ENCODE measurements at places on chromosomes 7 and 10.

DNA sequence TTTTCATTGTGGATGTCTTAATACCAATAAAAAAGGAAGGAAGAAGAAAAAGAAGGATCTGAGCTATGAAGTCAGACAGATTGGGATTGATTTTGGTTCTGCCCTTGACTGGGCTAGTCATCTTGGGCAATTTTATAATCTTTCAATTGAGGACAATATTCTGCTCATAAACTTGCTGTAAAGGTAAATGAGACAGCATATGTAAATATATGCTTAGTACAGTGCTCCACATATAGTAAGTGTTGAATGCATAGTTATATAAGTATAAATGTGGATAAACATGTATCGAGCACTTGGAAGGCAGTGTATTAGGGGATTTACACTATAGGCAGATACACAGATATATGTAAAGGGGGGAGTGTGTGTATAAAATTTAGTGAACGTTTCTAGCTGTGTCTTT, 85.1 kb downstream of the ST7 start:
- DNase-seq: no peak

DNA sequence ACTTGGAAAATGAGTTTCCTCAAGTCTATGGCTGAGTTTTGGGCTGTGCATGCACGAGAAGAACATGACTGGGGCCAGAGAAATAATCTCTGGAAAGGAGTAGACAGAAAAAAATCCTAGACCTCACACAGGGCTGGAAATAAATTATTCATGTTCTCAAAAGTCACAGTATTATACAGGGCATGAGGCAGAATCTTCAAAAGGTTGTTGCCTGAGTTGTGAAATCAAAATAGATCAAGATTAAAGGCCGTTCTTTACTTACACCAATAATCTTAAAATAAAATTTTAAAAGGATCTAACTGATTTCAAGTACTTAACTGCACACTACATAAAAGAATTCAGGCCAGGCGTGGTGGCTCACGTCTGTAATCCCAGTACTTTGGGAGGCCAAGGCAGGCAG, 14.1 kb upstream of the CREM start:
- DNase-seq: no peak

DNA sequence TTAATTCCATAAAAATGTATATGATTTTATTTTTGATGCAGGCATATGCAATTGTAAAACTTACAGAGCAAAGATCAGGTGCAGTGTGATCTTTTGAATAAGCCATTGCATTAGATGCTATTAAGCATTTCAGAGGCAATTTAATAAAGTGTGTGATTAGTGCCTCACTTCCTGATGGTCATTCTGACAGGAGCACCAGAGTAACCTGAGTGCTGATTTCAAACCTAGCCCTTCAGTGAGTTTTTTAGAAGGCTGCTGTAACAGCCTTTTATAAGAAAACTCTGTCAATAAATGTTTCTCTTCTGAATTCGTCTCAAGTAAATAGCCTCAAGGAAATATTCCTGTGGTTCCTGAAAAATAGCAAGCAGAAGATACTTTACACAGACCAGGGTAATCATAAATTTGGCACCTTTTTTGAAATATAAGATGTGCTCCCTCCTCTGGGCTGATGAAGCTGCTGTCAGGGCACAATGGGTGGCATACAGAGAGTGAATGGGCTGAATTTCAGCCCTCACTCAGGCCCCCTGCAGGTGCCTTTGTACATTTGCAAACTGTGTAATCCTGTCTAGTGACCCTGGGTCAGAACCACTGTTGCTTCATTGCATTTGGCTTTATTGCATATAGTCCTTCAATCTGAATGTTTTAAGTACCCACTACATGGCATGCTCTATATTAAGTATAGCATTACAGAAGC, 193.7 kb upstream of the CSTF2T start:
- no peak for DNase-seq

DNA sequence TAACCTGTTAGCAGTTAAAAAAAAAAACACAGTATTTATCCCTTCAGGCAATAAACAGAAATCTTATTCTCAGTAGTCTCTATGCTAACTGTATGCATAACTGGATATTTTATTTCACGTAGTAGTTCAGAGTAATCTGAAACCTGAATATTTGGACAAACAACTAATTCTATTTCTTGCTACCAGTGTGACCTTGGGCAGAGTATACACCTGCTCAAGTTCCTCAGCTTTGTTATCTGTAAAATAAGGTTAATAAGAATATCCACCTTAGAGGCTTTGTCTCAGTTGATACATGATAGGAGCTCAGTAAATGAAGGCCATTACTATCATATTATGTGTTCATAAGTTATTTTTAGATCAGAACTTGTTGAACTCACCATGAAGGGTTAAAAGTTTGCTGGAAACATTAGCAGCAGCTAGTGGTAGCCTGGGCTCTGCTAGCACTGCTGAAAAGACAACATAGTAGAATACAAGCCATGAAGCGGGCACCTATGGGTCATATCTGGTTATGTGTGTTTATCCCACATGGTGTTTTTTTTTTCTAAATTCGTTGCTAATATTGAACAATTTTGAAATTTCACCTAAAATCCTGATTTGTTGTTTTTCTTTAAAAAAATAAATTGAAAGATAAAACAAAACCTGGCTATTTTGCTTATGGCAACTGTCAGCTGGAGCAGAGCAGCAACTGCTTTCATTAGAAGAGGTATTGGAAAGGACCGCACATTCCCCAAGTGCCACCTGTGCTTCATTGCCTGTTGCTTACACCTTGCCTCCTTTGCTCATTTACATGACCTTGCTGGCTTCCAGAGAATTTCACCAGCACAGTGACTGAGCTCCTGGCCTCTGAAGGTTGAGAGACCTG, 303.0 kb downstream of the PRKG1 start:
- no peak for DNase-seq

DNA sequence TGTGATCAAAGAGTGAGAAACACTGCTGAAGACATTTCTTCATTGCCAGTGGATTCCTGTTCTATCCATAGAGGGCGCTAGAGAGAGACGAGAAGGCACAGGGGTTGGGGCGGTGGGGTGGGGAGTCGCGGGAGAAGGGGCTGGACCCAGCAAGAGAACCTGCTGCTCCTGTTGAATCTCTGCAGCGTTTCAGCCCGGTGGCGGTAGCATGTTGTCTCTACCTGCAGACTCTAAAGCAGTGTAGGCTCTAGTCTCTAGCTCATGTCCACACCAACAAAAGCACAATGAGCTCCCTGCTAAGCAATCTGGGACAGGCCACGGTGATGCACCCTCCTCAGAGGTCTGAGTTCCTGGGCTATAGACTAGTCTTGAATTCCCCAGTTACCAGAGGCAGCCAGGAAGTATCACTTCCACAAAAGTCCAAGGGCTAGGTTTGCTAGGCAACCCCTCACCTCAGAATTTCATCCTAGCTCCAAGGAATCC, 167.7 kb downstream of the DGKB start:
- DNase-seq: no peak

DNA sequence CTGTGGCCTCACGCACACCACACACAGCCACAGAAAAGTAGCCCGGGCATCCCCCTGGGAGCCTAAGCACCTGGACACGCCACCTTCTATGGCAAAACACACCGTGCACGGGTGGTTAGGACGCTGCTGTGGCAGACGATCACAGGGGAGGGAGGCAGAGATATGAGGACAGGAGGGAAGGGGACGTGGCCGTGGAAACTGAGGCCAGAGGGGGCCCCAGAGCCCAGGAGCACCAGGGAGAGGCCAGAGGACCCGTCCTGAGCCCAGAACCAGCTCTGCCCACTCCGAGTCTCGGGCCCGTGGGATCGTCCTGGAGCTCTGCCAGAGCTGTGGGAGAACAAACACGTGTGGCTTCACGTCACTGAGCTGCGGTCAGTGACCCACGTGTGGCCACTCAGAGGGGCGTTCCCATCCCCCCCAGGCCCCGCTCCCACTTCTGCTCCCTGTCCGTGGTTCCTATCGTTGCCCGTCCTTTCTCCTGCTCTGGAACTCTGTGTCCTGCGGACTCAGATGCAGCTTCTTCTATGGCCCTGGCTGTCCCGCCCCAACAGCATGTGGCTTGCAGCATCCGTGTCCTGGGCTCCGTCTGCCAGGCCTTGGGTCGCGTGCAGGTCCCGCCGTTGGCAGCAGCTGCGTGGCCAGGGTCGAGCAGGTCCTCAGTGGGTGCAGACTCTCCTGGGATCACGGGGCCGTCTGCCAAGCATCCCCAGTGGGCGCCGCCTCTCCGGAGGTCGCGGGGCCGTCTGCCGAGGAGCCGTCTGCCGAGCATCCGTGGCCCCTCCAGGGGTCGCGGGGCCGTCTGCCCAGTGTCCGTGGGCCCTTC, 31.0 kb downstream of the GET4 start:
- no peak for DNase-seq

- no peak for DNase-seq
Measured at GRCh38 chr7:158613481-158613880, 25.9 kb upstream of the PTPRN2 start.

GRCh38 chr10:27192284-27192683, 37.1 kb downstream of the MASTL start:
- no peak for DNase-seq

GRCh38 chr7:151731022-151731441, 145.9 kb downstream of the PRKAG2 start:
- DNase-seq: no peak
